Stimulated activated CD4-positive, alpha-beta T cell treated with anti-CD3 and anti-CD28 coated beads, Interleukin-4, amount 100 ng/mL, for 1 hour (primary cell): ENCODE measurements at places on chromosomes 5 and 9.

GRCh38 chr9:26801772-26802171, 90.8 kb downstream of the CAAP1 start:
- DNase-seq = no peak

DNA sequence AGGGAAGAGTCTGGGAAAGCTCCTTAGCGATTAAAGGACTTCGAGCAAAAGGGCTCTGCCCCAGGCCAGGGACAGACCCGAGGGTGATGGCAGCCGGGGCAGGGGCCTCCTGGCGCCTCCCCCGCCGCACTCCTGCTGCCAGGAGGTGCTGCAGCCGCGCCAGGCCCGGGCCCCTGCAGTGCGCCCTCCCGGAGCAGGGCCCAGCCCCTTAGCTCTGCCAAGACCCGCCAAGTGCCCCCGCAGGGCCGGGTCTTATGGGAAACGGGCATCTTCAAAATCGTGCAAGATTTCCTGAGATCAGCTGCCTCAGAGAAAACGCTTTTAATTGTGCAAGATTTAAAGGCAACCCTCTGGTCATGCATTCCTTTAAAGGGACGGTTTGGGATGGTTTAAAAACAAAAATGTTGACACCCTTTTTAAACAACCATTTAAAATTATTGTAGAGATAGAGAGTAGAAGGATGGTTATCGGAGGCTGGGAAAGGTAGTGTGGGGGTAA, 52.4 kb downstream of the CDC14B start:
- no peak for DNase-seq

DNA sequence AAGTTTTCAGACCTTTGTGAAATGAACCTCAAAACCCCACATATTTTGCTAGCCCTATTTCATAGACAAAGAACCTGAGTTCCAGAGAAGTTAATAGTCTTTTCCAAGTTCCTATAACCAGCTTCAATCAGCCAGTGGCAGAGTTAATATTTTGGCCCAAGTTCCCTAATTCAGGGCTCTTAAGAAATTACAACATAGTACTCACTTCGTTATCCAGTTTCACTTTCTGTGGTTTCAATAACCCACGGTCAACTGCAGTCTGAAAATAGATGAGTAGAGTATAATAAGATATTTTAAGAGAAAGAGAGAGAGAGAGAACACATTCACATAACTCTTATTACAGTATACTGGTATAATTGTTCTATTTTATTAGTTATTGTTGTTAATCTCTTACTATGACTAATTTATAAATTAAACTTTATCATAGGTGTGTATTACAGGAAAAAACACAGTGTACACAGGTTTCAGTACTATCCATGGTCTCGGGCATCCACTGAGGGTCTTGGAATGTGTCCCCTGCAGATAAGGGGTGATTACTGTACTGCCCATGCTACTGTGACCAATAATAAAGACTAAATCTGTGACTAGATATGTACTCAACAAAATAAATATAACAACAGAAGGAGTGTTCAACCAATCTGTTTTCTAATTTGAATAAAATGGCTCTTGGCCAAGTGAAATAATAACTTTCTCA, 9.3 kb upstream of the MYOT start:
- DNase-seq = no peak

DNA sequence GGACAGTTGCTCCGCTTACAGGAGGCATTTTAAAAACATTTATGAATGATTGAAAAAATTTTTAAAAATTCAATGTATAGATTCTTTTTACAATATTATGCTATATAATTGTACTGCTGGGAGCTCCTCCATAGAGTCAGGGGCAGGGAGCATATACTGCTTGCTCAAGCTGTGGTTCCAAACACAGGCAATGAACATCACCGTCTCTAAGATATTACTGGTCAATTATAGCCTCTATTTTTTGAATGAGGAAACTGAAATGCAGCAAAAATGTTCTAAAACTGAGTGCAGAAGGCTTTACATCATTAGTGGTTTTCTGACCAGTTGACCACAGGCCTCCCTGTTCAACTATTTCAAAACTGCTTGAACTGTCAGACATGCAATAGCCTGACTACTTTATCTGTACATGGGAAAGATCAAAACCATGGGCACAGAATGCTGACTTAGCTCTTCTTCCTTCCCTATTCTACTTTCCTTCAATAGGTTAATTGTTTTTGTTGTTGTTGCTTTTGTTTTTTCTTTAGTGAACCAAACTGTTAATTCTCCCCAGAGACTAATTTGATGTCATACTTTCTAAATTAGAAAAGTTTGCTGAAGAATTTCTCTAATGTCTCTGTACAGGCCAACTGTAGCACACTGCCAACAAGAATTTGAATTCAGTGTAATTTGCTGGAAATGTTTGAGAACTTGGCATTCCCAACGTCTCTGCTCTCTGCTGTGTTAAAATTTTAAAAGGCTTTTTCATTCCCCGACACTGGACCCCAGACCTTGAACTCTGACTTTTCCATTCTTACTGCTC, 107.6 kb upstream of the MPDZ start:
- DNase-seq = no peak
